NCI-H526 treated with DMSO at 0.1 percent for 48 hours (cell line): ENCODE measurements at places on chromosomes 5 and 9.

DNA sequence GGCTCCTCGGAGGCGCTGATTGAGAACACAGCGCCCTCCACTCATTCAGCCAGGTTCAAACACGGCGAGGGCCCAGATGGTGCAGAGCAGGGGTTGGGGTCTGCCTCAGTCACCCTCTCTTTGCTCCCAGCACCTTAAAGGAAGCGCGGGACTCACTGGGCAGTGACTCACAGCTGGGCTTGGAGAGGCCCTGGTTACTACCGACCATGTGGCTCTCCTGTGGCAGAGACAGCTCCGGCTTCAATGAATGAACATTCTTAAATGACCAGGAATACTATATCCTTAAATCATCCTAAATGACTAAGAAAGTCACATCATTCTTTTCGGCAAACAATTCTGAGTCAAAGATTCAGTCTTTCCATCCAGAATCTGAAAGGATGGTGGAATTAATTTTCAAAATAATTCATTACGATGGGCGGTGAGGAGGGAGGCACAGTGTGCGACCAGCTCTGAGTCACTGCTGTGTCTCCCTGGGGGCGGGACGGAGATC, 1.6 kb upstream of the INPP5E start:
- no peak for DNase-seq

DNA sequence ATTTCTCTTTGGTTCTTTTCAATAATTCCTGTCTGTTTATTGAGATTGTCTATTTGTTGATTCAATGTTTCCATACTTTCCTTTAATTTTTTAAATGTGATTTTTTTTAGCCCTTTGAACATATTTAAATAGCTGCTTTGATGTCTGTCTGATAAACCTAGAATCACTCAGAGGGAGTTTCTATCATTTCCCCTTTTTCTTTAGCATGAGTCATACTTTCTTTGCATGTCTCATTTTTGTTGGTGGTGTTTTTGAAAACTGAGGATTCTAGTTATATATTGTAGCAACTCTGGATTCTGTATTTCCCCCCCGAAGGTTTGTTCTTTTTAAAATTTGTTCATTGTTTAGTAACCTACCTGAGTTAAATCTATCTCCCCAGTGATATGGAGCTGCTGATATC, 24.2 kb upstream of the ZNF618 start:
- DNase-seq: no peak

GRCh38 chr5:39218482-39219402, 621 bp downstream of the FYB1 start:
- no peak for DNase-seq

- DNase-seq: no peak
These were observed 2.7 kb downstream of the GNAQ start for GRCh38 chr9:78028926-78029325.

DNA sequence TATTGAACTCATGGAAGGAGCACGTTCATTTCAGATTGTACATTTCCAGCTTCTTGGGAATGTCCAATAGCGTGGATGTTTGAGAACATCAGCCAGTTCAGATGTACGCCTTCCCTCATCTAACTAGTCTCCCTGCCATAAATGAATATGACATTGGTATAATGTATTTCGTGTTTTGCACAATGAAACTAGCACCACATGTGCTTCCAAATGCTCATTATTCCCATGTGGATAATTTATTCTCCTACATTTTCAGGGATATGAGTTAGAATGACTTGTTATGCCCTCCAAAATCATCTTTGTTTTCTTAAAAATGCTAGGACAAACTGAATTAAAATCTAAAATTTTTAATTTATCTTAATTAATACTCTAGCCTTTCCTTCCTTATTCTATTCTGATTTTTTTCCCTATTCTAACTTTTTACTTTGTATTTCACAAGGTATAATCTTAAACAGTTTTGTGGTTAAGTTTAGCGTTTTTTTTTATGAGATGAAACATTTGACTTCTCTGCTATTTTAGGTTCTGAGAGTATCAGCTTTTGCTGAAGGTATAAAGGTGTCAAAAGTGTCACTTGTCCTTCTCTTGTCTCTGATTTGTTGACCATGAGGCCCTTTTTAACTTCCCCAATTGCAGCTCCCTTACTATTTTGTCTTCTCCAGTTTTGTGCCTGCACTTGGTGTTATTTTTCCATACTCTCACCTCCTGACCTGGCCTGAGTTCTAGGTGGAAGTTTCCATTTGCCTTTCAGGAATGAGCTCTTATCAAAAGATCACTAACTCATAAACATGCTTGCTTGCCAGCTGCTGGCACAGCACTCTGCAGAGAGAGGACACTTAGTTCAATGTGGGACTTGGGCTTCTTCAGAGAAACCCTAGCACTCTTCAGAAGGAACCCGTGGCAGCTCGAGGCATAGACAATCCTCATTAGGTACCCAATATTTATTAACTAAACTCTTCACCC, 106.8 kb downstream of the FRMD3 start:
- no peak for DNase-seq

DNA sequence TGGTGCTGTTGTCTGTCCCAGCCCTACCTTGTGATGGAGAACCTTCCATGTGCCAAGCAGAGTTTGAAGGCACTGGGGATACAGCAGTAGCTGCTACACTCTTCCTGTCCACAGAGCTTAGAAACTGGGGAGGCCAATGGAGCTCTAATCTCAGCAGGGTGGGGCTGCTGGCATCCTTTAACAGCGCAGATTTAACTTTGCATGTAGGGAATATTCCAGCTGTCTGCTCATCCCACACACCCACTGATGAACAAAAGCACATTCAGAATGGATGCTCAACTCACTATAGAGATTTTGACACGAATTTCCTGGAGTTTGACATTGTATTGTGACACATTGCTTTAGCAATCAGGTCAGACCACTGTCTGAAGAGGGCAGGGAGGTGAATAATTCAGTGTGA, 49.0 kb downstream of the TMEM215 start:
- DNase-seq: no peak

DNA sequence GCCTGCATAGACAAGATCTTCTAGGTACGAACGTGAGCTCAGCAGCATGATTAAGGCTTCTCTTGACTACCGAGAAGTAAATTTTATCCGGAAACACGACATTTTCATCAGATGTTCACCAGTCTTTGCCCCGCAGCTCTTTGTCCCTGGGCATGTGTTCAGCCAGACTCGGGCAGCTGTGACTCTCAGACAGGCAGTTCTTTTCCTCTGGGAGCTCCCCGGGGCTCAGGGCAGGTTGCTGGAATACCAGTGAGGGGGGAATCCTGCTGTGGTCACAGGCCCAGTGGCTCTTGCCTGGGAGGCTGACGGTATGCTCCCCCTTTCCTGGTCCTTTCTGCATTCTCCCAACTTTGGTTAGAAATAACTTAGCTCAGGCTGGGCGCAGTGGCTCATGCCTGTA, 186.1 kb downstream of the GNA14 start:
- no peak for DNase-seq
